Stimulated activated CD8-positive, alpha-beta memory T cell treated with anti-CD3 and anti-CD28 coated beads, Interleukin-7, amount 100 ng/mL, for 48 hours (primary cell): ENCODE measurements at places on chromosomes 1 and 21.

DNA sequence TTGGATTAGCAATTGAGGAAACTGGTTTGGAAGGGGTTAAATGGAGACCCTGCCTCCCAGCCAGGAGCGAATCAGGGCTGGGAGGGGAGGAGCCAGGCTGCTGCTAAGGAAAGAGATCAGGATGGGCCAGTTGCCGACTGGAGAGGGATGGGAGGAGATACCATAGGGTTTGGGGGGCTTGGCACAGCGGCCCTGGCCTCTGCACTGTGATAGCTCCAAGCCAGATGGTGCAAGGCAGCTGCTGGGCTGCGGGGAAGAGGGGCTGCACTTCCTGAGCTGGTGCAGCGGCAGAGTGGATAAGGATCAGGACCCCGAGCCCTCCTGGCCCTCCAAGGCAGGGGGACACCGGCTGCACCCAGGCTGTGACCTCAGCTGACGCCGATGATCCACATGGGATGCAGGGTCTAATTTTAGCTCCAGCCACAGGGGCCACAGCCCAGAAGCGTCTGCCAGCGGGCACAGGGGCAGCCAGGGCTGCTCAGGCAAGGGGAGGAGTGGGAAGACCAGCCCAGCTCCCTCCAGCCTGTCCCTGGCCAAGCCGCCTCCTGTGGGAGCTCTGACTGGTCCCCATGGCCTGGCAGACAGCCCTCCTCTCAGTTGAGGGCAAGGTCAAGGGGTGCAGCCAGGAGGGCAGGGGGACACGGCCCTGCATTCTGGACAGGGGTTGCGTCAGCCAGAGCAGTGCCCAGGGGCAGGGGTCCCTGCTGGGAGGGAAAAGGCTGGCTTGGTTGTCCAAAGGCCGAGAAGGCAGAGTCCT lies at the start of gene EXTL1:
EXTL1 (plus strand) TSS at position 129 of the 757 bp plus-strand sequence. CDS start 872 bp downstream, outside the sequence.
- no peak for DNase-seq

GRCh38 chr1:200535605-200536004 lies 84.9 kb downstream of the KIF14 start:
- no peak for DNase-seq

- no peak for DNase-seq
Measured at GRCh38 chr1:157073944-157074685, 25.5 kb downstream of the ETV3L start.

DNA sequence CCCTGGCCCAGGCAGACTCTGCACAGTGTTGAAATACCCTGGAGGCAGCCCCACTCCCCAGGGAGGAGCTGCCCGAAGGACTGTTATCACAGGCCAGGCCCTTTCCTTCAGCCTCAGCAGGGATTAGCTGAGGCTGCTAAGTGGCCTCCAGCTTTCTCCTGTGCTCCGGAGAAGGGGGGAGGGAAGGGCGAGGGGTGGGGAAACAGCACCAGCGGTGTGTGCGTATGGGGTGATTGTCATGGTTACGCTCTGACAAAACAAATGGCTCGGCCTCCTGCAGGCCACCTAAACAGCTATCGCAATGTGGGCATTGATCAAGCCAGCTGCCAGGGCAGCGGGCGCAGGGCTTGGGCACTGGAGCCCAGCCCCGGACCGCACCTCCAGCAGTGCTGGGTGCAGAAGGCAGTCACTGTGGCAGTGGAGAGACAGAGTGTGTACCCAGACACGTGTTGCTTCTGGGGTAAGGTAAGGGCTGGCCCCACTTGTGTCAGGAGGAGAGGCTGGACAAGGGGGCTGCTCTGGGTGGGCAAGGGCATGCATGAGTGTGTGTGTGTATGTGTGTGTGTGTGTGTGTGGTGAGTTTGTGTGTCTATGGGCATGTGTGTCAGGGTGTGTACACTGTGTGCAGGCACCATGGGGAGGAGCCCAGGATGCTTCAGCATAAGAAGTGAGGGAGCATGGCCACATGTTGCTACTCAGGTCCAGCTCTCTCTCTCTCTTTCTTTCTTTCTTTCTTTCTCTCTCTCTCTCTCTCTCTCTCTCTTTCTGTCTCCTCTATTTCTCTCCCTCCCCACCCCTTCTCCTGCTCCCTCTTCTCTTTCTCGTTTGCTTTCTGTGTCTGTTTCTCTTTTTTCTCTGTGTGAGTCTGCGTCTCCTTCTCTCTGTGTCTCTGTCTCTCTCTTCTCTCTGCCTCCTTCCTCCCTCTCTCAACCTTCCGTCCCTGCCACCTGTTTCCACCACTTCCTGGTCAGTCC lies at the start of gene VWA5B1:
VWA5B1 (plus strand) TSS at position 252 of the 974 bp plus-strand sequence. CDS start 19,727 bp downstream, outside the sequence.
- no peak for DNase-seq

- no peak for DNase-seq
Measured at GRCh38 chr1:195886000-195886399, 722.2 kb downstream of the KCNT2 start.

GRCh38 chr1:212269306-212269705 lies 15.9 kb upstream of the PPP2R5A start:
- no peak for DNase-seq

GRCh38 chr1:178408871-178409270 lies 87.9 kb downstream of the CLEC20A start:
- DNase-seq: no peak

DNA sequence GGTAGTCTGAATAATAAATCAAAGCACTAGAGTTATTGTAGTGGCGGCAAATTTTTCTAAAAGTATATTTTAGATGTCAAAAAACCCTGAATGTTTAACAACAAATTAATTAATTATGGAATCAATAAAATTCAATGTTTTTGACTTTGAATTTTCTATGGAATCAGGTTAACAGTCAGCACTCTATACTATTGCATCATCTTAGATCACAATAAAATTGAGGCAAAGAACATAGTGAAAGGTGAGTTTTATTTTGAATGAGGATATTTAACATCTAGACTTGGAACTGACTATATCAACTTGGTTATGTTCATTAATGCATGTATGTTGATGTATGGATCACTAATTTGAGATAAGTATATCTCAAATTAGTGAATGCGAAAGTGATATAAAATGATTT lies 148.5 kb downstream of the TNFSF18 start:
- no peak for DNase-seq

GRCh38 chr1:4220362-4220761 lies 320.3 kb upstream of the C1orf174 start:
- no peak for DNase-seq

DNA sequence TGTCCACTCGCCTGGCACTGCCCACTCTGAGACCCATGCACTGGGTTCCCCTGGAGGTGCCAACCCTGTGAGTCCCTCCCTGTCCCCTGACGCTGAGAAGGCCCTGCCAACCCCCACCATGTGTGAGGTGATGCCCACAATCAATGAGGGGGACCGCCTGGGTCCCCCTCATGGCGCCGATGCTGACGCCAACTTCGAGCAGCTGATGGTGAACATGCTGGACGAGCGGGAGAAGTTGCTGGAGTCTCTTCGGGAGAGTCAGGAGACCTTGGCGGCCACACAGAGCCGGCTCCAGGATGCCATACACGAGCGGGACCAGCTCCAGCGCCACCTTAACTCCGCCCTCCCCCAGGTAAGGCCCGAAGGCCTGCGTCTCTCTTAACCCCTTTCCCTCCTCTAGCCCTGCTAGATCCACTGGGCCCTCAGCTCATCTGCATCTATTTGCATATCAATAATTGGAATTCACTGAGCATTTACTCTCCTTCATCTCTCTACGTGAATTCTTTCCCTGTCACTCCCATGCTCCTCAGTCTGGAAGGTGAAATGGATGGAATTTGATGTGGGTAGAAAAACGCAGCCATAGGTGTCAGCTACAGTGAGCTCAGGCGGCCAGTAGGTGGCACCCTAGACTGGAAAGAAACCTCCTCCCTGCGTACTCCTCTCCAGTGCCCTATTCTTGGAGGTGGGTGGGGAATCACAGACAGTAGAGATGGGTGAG lies 12.8 kb downstream of the PPFIA4 start:
- DNase-seq: peak; percentile 18

- DNase-seq: no peak
Measured at GRCh38 chr1:223500560-223501425, 107.6 kb downstream of the CCDC185 start.

GRCh38 chr1:161071886-161072371 lies 2.2 kb upstream of the ARHGAP30 start:
- DNase-seq: no peak

GRCh38 chr1:230595181-230595580 lies 47.1 kb upstream of the COG2 start:
- no peak for DNase-seq

- DNase-seq: no peak
Measured at GRCh38 chr1:235908742-235909520, 42.2 kb upstream of the LYST start.

DNA sequence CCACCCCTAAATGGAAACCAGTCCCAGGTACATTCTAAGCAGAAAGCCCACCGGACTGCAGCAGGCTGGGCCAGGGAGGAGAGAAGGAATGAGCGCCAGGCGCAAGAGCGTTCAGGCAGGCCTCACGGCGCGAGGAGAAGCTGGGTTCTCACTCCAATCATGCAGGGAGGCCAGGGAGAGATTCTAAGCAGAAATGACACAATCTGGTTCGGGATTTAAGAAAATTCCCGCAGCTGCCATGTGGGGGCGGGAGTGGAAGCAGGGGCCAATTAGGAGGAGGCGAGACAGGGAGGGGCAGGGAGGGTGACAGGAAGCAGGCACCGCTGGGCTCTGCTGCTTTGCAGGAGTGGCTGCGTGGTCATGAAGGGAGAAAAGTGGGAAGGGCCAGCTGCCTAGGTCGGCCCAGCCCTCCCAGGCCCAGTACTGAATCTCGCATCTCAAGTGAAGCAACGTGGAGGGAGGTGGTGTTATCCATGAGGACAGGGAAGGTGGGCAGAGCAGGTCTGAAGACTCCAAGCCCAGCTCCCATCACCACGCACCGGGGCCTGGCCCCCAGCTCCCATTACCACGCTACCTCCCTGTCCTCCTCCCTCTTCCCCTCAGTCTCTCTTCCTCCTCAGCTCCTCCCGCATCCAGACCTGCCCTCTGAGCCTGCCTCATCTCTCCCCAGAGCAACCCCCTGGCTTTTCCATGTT lies 11.8 kb downstream of the NPHP4 start:
- no peak for DNase-seq

- no peak for DNase-seq
Measured at GRCh38 chr21:36587388-36587787, 107.5 kb upstream of the CLDN14 start.

DNA sequence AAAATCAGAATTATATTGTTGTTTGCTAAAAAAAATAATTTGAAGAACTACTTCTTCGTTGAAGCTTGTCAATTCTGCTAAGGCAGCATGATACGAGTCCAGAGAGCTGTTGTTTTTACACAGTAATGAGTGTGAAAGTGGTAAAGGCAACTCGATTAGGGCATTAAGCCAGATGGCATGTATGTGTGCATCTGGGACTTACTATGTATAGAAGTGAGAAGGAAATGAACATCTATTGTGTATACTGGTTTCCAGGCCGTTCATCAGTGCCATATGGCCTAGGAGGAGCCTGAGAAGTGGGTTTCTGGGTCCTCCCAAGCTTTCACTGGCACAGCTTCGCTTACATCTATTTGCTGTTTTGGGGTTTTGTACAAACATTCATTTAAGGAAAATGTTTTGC lies 5.7 kb downstream of the CTPS1 start:
- no peak for DNase-seq

GRCh38 chr1:87215592-87215991 lies 113.1 kb upstream of the LMO4 start:
- DNase-seq: no peak

- DNase-seq: no peak
Measured at GRCh38 chr1:214248311-214249085, 32.5 kb upstream of the SMYD2 start.

DNA sequence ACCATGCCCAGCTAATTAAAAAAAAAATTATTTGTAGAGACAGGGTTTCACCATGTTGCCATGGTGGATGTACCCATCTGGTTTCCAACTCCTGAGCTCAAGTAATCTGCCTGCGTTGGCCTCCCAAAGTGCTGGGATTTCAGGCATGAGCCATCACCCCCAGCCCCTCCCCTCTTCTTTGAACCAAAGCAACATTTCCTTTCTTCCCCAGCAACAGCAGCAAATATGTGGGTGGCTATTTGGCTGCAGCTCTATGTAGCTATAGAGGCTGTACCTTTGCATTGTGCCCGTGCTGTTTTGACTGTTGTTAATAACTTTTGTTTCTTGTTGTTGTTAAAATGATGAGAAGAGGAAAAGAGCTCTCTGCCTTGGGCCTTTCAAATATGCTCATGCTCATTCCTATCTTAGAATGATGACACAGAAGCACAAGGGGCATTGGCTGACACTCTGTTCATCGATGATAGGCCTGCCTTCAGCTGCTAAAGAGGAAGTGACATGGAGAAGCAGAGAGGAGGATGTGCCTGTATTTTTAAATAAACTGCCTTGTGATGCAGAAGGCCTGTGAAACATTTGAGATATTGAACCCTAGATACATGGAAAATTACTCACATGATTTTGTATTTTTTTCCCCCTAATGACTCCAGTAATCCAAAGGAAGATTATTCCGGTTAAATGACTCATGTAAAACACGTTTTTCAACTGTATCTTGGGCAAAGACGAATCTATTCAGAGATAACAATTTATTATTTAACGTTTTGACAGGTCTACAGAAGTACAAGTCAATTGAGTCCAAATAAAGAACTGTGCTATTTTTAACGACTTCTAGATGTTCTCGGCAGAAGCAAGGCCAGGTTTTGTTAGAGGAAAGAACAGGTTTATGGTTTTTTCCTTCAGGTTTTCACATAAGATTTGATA lies 20.5 kb upstream of the XPR1 start:
- no peak for DNase-seq

DNA sequence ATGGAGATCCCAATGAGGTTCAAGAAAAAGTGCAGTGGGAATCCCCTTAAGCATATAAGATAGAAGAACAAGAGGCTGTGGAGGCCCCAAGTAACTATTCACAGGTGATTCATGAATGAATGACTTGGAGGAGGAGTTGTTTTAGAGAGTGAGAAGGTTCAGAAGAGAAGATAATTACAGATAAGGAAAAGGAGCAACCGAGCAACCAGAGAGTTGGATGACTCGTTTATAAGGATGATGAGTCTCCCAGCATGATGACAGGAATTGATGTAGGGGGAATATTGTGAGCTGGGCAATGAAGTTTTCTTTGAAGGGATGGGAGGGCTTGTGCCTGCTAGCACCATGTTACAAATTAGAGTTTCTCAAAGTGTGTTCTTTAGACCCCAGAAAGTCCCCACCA lies 9.8 kb downstream of the C8A start:
- DNase-seq: no peak

GRCh38 chr1:22611530-22611947 lies 24.9 kb upstream of the C1QA start:
- no peak for DNase-seq

GRCh38 chr1:175220853-175221556 lies 28.4 kb upstream of the KIAA0040 start:
- no peak for DNase-seq

DNA sequence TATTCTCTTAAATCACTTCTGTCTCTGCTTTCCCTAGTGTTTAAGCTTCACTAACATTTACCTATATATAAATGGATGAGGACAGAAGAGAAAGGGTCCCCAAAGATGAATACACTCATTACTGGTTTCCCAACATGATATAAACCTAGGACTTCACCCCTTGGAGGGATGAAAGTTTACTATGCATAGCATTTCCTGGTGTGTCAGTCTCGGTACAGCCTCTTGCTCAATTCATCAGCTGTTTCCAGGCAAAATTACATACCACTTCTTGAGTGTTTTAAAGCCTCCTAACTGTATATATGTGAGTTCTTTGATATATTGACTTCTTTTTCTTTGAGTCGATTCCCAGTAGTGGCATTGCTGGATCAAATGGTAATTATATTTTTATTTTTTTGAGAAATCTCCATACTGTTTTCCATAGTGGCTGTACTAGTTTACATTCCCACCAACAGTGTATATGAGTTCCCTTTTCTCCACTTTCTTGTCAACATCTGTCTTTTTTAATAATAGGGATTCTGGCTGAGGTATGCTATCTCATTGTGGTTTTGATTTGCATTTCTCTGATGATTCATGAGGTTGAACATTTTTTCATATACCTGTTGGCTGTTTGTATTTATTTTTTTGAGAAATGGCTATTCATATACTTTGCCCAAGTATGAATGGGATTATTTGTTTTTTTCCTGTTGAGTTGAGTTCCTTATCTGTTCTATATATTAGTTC lies 259.3 kb upstream of the CACYBP start:
- no peak for DNase-seq
